Fibroblast of upper back skin (primary cell): ENCODE measurements at places on chromosomes 5 and 9.

- DNase-seq: peak; percentile 64
Observed at GRCh38 chr5:39759701-39760100, 334.9 kb upstream of the DAB2 start.

DNA sequence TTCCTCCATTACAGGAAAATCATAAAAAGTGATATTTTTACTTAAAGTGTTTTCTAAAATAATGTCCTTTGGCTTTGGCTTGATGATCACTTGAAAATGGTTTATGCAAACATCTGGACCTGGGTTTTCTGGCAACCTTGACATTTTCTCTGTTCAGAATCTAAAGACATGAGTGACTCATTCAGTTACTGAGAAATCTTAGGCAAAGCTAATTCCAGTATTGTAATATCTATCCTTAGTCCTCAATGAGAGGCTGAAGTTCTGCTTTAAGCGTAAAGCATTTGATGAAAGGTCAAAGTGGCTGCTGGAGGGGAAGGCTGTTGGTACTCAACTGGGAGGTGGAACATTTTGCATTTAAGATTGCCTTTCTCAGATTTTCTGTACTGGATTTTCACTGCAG lies 2.3 kb downstream of the MAN2A1 start:
- peak; percentile 68 for DNase-seq

DNA sequence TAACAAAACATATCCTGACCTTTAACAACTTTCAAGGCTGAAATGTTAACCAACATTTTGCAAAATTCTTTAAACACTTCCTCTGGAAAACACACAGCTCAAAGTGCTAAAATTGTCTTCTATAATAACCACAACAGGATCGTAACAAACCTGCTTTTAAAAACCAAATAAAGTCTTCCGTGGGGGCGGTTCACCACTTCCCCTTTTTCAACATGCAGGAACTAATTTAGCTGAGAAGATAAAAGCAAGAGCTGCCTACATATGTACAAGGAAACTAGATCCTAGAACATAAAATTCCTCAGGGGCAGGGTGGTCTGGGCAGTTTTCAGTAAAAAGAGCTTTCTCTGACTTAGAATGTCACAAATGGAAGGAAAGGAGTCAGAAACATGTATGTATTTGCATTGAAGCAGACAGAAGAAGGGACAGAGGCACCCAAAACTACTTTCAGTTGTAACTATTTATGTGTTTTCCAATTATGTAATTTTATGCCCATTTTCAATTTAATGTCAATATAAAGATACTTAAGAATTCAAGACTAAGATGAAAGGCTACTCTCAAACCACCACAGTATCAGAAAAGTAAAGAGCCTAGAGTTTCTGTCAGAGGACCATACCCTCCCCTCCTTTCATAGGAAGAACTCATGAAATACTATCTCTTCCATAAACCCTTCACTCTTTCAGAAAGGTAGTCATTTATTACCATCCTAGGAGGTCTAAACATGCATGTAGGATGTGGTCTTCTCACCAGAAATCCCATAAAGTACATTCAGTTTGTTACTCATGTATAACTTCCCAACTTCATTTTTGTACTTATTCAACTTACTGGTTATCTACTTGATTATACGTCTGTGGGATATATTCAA lies 185.9 kb upstream of the RASA1 start:
- DNase-seq: no peak

- DNase-seq: peak; percentile 84
Observed at GRCh38 chr5:81506900-81507588, 113.1 kb upstream of the ACOT12 start.

GRCh38 chr9:131402738-131403492 lies 9.0 kb downstream of the PRRC2B start:
- DNase-seq: peak; percentile 90
